SK-MEL-5 (cell line): ENCODE measurements at places on chromosomes 12 and 14. TPM values are rescaled to one million over a fixed set of nuclear protein-coding genes. Genes with fewer than 3 reads are reported as not detected.

- DNase-seq: no peak
Measured at GRCh38 chr14:23646648-23647549, 10.7 kb downstream of the DHRS2 start.

GRCh38 chr12:14153803-14154202 is 172.4 kb upstream of the GRIN2B start:
- DNase-seq: no peak

DNA sequence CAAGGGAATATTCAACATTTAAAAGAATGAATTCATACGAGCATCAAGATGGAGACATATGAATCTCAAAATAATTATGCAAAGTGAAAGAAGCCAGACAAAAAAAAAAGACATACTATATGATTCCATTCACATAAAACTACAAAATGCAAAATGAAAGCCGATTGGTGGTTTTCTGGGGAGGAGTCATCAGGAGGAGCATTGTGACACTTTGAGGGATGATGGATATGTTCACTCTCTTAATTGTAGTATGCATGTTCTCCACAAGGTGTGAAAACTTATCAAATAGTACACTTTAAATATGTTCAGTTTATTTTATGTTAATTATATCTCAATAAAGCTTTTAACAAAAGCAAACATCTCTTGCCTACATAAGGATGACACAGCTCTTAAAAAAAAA is 13.5 kb downstream of the OLR1 start:
- no peak for DNase-seq

GRCh38 chr14:64676410-64677008 is 27.7 kb upstream of the PLEKHG3 start:
- DNase-seq: no peak

DNA sequence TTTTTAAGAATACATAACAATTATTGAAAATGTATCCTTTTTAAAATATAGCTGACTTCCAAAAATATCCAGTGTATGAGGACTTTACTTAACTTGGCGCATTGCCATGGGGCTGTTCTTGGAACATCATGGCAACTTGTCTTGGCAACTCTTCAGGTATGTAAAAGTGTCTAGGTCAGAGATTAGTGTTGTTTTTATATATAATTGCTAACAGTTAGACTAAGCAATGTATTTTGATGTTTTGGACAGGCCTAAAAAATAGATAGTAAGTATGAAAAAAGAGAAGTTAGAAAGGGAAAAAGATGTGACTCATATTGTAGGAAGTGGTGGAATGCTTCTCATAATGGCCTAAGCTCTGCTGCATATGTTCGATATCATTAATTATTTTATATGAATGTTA is 70.9 kb downstream of the MON2 start:
- peak; percentile 10 for DNase-seq

- no peak for DNase-seq
Measured at GRCh38 chr12:98699586-98699985, 54.5 kb downstream of the APAF1 start.

DNA sequence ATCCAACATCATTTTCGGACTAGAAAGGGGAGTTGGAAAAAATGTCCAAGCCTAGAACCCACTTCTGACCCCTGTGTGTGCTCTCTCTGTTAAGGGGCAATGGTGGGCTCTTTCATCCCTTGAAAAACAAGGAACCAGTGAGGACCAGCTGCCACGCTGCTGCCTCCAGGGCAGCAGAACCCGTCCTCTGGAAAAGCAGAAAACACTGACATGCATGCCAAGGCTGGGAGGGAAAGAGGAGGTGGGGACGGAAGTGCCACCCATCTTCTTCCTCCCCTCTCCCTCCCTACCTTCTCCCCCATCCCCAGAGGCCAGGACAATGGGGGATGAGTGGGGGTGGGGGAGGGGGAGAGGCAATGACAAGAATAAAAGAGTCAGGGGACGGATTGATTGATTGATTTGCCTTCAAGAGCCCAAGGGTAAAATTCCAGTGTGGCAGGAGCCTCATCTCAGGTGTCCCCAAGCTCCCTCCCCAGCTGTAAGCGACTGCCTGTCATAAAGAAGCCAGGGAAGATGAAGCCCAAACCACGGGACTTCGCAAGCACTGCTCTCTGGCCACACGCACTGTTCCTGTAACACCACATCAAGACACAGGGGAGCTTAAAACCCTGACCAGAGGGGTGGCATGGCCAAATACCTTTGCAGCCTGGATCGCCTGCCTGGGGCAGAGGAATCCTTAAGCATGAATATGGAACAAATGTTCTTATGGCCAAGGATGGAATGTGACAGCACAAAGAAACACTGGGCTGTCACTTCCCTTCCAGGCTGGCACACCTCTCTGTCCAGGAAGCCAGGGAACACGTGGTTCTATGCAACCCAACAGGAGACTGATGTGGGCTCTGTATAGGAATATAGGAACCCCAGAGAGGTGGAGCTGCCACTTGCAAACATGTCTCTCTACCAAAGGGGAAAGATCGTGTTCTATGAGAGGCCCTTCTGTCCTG is 38.9 kb upstream of the BDKRB2 start:
- DNase-seq: no peak

GRCh38 chr14:30876692-30877091 is 2.3 kb downstream of the COCH start:
- no peak for DNase-seq

GRCh38 chr14:74583689-74584434 is 28.2 kb downstream of the LTBP2 start:
- no peak for DNase-seq

DNA sequence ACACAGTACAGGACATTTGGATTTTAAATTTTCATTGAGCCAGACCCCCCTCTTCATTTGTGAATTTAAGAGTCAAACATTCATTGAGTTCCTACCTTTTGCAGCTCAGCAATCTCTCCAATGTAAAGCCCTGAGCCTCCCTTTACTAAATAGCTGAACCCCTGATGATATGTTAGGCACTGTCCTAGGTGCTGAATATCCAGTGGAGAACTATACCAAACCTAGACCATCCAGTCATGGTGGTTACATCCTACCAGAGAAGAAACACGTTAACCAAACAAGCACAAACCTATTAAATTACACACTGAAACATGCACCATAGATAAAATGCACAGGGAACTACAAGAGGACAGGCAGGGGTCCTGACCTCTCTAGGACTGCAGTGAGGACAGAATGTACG is 1585.3 kb upstream of the TMEM132C start:
- DNase-seq: no peak

DNA sequence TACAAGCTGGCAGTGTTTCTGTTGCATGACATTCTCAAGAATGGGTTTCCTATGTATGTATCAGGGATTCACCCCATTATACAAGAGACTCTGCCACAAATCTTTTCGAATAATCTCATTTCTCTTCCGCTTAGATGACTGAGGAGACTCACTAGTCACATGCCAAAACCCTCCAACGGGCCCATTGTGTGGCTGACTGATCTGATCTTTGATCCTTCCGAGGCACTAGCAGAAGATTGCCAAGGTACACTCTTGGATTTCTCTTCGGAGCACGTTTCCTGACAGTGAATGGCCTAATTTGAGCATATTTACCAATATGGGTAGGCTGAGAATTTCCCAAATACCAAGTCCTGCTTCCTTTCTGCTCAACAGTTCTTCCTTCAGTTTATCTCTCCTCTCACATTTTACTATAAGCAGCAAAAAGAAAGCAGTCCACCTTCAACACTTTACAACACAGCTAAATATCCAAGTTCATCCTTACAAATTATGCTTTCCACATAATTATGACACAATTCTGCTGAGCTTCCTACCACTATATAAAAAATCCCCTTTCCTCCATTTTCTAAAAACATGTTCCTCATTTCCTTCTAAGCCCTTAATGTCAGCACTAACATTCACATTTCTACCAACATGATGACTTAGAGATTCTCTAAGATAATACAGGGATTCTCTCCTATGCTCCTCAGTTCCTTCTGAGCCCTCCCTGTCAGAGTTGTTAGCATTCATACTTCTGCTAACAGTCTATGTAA is 11.0 kb downstream of the PRPH start:
- no peak for DNase-seq

DNA sequence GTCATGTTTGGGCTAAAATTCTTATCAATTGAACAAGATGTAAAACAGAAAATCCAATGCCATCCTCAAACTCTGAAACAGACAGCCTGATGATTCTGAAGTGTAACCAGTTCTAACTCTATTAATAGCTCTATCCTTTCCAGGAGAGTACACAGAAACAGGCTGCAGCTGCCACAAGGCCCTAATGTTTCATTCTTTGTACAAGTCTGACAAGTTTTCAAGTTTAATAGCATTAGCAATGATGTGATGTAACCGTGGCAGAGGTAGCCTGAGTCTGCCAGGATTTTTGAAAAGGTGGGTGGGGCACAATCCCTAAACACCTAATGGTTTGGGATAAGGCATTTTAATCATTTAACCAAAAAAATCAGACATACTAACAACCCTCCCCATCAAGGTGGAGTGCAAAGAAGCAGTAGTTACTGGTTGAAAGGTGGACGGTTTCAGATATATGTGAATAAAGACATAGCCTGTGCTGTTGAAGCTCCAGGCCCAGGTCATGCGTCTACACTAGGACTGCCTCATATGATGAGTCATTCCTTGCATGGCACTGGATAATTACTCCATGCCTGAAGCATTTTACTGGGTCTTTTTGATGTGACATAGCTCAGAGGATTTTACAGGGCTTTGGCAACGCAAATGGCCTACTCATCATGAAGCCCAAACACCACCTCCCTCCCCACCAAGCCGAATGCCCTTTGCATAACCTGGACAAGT is 145.1 kb upstream of the GRIP1 start:
- peak; percentile 98 for DNase-seq

GRCh38 chr12:109952873-109953272 is 43.3 kb downstream of the GIT2 start:
- DNase-seq: no peak

Gene ZNF891
- 1.3 and 1.4 TPM in 2 replicates for total RNA-seq

- no peak for DNase-seq
Measured at GRCh38 chr12:25382311-25383106, 131.8 kb upstream of the KRAS start.

DNA sequence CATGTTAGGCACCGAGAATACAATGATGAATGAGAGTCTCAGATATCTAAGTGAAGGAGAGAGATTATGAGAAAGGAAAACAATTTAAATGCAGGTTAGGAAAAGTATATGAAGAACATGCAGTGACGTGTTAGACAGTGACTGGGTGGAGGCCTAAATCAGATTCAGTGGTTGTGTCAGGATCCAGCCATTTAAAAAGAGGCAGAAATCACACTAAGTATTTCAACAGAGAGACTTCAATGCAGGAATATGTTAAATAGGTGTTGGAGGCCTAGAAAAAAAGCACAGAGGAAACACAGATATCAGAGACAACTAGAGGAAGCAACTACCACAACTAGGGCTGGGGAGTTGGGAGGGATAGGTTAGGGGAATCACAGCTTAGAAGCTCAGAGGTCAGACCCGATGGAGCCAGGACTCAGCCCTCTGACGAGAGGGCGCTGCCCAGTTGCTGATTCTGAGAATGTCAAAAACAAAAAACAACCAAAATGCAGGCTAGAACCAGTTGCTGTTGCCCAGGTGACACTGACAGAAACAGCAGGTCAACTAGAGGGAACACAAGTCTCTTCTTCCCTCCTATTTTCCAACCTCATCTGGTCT is 3.0 kb upstream of the GARIN2 start:
- no peak for DNase-seq

GRCh38 chr12:47343684-47344567 is 264.2 kb upstream of the AMIGO2 start:
- no peak for DNase-seq

GRCh38 chr12:91432089-91432488 is 249.5 kb upstream of the DCN start:
- no peak for DNase-seq

GRCh38 chr12:12586879-12587675 is 24.4 kb upstream of the DUSP16 start:
- no peak for DNase-seq

- DNase-seq: no peak
Measured at GRCh38 chr12:83753205-83753604, 1066.5 kb downstream of the TMTC2 start.

Gene PRICKLE1
- total RNA-seq: 0.50 and 4.4 TPM in 2 replicates

Gene YEATS4
- 48.4 and 49.4 TPM in 2 replicates for total RNA-seq

DNA sequence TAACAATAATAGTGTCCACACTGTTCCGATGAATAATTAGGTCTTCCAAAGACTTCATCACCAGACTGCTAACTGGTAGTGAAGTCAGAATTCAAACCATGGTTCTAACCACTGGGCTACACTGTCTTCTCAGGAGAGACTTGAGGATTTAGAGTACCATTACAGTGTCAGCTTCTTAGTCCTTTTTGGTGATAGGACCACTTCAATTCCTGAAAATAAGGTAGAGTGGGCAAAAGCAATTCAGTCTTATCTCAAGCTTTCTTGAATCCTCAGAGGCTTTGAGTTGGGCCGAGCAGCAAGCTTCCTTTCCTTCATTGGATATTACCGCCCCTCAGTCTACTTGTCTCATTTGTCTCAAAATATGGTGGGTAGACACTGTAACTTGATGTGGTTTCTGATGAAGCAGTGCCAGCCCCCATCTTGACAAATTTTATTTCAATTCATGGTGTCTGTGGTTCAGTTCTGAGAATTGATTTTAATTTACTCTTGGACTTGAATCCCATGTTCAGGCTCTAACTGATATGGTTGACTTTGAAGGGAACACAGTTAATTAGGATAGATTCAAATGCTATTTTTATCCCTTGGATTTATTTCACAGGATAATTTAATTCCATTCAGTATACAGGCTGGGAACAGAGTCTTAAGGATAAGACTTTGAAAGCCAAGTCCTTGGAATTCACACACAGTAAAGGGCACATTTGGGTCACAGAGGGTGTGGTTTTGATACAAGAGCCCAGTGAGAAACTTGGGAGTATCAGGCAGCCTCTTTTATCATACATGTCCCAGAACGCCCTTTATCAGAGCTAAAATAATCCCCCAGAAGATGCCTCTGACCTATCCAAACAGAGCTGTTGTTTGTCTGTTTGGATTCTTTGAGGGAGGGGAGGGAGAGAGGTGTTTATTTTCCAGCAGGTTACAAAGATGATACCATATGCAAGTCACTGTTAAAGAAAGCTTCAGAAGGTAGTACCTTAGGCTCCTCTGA is 167.3 kb downstream of the PRKCH start:
- DNase-seq: no peak

DNA sequence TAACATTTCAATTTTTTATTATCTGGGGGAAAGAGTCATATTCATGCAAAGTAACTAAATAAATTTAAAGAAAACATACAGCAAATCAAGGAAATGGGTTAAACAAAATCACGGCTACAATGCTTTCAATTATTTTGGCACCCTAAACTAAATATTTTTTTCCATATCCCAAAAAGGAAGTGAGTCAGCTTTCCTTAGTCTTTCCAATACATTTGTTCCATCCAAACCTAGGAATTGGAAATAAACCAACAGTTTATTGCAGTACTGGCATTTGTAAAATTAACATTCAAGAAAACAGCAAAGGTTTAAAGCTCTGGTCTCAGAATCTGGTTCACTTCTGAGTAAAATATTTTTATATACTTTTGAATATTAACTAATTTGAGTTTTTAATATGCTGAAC is 89.2 kb downstream of the BCL2L14 start:
- DNase-seq: no peak

Gene GARIN6
- not detected in 2 replicates for total RNA-seq
